GM23248 (cell line): ENCODE measurements at places on chromosomes 11 and 22. TPM values are rescaled to one million over a fixed set of nuclear protein-coding genes. Genes with fewer than 3 reads are reported as not detected.

DNA sequence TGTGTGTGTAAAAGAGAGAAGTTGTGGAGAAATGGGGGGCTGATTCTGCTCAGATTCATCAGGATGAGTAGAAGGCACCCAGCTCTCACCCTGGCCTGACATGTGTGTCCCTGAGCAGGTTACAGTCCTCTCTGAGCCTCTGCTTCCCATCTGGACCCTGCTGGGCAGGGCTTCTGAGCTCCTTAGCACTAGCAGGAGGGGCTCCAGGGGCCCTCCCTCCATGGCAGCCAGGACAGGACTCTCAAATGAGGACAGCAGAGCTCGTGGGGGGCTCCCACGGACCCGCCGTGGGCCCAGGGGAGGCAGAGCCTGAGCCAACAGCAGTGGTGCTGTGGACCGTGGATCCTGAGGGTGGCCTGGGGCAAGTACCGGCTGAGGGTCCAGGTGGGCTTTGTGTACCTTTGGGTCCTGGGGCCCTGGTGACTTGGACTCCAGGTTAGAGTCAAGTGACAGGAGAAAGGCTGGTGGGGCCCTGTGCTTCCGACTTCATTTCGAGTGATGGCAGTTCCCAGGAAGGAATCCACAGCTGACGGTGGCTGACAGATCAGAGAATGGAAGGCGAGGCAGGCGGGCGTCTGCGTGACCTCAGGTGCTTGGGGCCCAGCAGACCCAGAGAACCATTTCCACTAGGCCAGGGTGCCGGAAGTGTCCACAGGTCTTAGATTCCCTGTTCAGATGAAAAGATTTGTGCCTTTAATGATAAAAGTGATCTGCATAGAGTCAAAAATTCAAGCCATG lies 21.9 kb downstream of the NEAT1 start:
- DNase-seq: peak; percentile 50

DNA sequence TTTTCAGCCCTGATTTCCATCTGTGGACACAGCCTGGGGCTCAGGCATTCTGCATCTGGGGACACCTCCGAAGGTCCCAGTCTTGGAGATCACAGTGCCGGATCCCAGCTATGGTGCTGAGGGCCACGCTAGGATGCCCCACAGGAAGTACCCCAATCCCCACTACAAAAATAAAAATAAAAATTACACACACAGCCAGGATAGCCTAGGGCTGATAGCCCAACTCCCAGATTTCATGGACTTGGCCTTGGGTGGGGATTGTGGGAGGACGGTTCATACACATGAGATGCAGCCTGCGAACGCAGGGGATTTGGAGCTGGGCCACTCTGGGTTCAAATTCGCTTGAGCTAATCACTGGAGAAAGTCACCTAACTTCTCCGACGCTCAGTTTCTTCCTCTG lies 237.7 kb downstream of the BUD13 start:
- DNase-seq: no peak

DNA sequence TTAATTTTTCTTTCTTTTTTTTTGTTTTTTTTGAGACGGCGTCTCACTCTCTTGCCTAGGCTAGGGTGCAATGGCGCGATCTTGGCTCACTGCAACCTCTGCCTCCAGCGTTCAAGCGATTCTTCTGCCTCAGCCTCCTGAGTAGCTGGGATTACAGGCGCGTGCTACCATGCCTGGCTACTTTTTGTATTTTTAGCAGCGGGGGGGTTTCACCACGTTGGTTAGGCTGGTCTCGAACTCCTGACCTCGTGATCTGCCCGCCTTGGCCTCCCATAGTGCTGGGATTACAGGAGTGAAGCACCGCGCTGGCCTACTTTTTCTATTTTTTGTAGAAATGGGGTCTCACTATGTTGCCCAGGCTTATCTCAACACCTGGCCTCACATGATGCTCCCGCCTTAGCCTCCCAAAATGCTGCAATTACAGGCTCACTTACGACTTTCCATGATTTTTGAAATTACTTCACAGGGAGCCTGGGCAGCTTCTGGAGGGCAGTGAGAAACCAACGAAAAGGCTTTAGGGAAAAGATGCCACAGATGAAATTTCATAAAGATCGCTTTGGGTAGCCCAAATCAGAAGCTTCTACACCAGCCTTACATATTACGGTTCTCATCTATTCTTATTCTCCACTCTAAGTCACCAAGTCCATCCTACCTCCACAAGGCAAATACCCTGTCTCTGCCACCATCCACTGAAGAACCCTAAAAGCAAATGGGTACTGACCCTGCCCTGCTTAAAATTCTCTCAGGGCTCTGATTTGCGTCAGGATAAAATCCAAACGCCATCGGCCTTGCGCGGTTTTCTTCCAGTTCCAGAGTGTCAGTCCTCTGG lies 866 bp upstream of the RRM1 start:
- DNase-seq: no peak

DNA sequence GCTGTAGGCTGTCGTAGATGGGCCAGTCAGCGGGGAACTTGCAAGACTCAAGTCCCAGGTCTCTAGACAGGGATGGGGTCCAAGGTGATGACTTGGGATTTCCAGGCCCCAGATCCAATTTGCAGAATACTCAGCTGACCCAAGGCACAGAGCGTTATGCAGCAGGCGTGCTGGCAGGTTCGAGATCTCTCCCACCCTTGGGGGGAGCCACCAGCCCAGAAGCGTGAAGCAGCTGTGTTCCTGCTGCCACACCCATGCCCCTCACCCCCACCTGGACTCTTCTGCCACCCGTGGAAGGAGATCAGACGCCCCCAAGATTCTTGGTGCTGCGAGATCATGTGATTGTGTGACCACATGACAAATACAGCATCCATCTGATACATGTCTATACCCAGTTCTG lies 142.6 kb downstream of the BRD1 start:
- DNase-seq: no peak

GRCh38 chr11:107847184-107847583 lies 11.4 kb downstream of the SLC35F2 start:
- no peak for DNase-seq

Gene ANGPTL5
- total RNA-seq: not detected in 2 replicates
